Glomerular endothelial cell (primary cell): ENCODE measurements at places on chromosomes 7 and 10. TPM values are rescaled to one million over a fixed set of nuclear protein-coding genes. Genes with fewer than 3 reads are reported as not detected.
A peak's percentile ranks its signal among the peaks of the same experiment; 100 is the strongest.

- no peak for DNase-seq
Measured at GRCh38 chr10:11204351-11204942, 186.8 kb downstream of the CELF2 start.

- no peak for DNase-seq
Measured at GRCh38 chr10:72663971-72664370, 28.0 kb upstream of the MCU start.

- DNase-seq = no peak
Measured at GRCh38 chr7:35596061-35596460, 98.9 kb downstream of the HERPUD2 start.

DNA sequence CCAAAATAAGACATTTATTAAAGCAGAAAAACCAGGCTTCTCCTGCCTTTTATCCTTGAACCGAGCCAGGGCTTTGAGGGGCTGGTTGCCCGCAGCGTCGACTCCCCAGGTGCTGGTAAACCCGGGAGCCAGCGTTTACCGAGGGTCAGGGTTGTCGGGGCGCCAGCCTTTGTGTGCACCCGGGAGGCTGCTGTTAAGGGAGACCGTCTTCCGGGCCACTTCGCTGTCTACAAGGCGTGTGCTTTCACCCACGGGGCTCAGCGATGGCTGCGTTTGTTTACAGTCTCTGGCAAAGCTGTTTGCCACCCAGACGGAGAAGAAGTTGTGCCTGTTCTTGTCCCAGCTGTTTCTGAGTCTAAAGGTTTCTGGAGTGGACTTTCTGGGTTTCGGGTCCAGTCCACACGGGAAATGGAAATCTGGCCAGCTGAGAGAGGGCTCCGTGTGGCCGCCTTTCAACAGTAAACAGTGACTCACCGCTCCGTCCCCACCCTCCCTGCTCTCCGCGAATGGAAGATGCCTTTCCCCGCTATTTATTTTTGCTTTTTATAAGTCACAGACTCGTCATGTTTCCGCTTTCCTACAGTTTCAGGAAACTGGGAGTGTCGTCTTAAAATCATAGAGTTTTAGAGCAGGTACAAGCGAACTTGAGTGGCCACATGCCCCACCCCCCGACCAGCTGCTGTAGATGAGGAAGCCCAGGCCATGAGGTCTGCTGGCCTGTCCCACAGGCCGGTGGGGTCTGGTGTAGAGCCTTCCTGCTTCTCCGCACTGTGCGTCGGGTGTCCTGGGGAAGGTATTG, 2.2 kb downstream of the MAFK start:
- peak; percentile 86 for DNase-seq

DNA sequence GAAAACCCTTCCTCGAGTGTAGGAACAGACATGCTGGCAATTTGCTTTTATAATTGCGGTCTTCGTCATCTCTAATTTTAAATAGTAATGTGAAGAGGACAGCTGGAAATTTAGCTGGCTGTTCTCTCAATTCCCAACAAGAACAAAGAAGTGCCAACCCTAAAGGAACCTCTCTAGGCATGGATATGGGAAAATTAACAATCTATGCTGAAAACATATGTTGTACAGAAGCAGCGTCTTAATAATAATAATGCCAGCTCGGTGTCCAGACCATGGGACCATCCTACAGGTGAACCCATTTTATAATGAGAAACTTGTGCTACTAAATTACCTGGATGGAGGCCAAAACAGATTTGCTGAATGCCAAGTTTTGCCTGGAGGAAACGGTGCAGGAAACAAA, 641.4 kb upstream of the MGMT start:
- no peak for DNase-seq

DNA sequence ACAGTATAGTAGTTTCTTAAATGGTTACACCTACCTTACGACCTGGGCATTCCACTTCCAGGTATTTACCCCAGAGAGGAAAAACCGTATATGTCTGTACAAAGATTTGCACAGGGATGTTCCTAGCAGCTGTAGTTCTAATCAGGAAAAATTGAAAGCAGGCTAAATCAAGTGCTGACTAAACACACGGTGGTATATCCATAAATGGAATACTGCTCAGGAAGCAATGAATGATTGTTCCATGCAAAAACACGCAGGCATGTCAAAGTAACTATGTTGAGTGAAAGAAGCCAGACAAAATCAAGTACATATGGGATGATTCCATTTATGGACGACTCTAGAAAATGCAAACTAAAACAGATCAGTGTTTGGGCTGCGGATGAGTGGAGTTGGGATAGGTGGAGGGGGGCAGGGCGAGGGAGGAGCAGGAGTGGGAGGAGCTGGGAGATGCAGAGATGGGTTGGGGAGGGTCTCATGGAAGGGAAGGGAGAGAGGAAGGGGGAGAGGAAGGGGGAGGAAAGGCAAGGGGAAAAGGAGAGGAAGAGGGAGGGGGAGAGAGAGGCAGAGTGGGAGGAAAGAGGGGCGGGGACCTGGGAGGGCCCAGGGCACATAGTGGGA, 484 bp upstream of the MSRB2 start:
- no peak for DNase-seq

Gene GOLGA7B
- not detected in 2 replicates for total RNA-seq

Gene CCL26
- 0.58 TPM in 1 of 2 replicates, not detected in the other for total RNA-seq

Gene NYAP1
- total RNA-seq = 2.5 and 3.6 TPM in 2 replicates
